ENCODE measurements at places on chromosomes 13 and 19.

- DNase-seq, result peak; percentile 89
Observed at GRCh38 chr19:2424686-2425621, 2.4 kb downstream of the TIMM13 start.

DNA sequence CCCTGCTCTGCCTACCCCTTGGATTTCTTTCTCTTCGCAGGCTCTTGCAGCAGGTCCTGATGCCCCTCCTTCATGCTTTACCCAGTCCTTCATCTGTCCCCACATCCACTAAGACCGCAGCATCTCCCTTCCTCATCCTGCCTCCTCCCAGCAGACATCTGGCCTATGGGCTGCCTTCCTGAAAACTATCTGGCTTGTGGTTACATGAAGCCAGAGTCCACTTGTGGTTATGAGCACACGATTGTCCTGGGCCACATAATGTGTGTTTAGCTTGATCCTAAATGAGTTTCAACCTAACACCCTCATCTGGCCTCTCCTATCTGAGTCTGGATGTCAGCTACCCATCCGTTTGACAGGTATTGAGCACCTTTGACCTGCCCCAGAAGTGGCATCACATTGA lies 5.5 kb upstream of the ZNF175 start:
- DNase-seq, result no peak

GRCh38 chr19:53308339-53308811 lies 25.2 kb upstream of the ZNF845 start:
- no peak for DNase-seq

GRCh38 chr13:41332829-41333228 lies 21.8 kb downstream of the NAA16 start:
- no peak for DNase-seq

DNA sequence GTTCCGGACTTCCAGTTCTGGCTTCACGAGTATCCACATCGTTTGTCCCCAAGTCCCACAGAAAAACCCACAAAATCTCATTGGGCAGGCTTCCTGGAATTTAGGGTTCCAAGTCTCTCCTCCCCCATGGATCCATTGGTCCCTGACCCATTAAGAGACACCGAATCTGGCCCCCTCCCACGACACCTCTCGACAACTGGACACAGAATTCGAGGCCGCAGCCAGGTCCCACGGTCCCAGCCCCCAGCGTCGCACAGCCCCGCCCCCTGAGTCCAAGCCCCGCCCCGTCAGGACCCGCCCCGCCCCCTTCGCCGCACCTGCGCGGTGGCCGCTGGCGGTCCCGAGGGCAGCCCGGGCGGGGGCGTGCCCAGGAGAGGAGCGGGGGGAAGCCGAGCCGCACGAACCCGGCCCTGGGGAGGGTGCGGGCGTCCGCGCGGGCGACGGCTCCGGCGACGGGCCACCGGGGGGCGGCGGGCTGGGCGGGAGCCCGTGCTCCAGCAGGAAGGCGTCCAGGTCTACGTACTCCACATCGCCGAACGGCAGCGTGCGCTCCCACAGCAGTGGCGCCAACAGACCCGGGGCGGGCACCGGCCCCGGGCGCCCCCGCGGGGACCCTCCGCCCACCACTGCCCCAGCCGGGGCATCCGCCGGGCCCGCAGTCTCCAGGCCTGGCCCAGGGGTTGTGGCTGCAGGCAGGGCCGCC lies 1.8 kb downstream of the DBP start:
- DNase-seq, result peak; percentile 71

DNA sequence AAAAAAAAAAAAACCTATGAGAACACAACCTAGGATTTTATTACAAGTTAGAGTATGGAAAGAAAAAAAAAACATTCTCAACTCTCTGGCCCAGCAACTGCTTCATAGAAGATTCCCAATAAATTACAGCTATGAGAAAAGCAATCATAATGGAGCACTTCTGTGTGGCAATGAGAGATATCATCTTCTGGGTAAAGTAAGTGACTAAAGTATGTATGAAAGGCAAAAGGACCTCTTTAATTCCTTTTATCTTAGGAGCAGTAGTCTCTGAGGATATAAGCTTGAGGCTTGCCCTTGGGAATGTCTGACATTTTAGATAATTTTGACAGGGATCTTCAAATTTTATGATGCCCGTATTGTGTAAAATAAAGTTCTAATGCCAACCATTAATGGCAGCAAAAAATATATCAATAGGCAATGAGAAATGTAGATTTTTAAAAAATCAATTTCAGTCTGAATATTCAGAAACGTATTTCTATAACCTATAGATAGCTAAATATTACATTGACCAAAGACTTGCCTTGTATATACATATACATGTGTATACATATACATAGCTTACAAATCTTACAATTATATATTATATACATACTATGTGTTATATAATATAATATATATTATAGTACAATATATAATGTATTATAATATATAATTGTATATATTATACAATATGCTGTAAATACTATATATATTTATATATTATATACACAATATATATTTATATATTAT lies 823.9 kb upstream of the SLITRK1 start:
- DNase-seq, result no peak

- DNase-seq, result no peak
Observed at GRCh38 chr19:33285441-33285927, 16.9 kb downstream of the CEBPA start.

- peak; percentile 74 for DNase-seq
Observed at GRCh38 chr19:3359919-3360420, 6.4 kb upstream of the NFIC start.

DNA sequence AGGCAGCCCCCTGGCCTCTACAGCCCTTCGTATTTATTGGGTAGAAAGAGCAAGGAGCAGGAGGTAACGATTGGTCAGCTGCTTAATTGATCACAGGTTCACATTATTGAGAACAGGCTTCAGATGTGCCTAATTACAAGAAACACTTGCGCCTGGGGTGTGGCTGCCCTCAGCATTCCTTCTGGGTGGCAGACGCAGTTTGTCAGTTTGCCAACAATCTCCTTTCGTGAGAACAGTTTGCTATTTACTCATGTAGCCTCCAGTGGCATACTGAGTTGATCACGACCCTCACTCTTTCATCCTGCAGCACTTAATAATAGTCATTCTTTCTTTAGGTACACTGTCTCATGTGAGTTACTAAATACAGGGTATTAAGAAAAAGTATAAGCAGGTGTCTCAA lies 985.6 kb downstream of the SLITRK5 start:
- DNase-seq, result no peak

GRCh38 chr19:4064149-4064495 lies 2.6 kb downstream of the ZBTB7A start:
- peak; percentile 65 for DNase-seq

DNA sequence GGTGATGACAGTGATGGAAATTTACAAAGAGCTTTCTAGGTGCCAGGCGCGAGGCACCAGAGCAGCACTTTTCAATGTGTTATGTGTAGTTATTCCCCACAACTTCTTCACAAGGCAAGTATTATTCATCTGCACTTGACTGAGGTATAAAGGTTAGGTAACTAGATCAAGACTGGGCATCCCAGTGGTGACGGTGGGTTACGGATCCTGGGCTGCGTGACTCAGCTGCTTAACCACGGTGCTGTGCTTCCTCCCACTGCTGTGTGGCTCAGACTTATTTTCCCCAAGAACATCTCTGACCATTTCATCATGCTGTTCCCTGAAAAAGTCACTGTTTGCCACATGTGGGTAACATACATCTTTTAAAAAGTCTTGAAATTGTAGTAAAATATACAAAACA lies 19.3 kb downstream of the EDDM13 start:
- no peak for DNase-seq

DNA sequence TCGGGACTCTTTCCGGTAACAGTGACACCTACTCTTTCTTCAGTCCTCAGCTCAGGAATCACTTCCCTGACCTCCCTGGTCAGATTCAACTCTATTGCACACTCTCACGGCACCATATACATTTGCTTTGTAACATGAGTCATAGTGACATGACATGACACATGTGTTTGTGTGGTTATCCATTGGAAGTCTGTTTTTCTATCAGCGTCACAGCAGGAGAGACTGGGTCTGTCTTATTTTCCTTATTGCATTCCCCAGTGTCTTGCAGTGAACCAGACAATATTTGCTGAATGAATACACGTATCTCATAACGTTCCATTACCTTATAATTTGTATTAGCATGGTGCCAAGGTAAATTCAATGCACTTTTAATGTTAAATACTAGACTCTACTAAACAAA lies 102.0 kb downstream of the DCLK1 start:
- DNase-seq, result peak; percentile 58

DNA sequence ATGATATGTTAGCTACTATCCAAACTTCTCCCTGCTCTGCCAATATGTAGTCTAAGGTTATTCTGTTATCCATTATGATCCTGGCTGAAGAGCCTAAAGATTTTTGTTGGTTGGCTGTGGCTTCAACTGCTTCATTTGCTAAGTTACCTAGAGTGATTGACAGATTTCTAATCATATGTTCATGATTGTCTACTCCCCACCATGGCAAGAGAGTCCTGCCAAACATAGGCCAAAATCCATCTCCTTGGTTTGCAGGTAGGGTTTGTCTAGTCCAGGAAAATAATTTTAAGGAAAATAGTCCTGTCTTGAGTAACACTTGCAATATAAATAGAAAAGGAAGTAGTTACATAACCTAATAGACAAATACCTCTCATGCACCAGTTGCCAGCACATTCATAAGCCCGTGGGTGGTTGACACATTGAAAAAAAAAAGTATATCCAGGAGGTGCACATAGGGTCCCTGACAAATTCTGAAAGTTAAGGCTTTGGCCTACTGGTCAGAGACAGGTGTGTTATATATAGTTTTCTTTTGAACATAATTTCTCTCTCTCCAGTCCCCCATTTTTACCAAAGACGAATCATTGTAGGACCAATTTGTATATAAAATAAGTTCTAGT lies 5.4 kb upstream of the CBY2 start:
- DNase-seq, result no peak

GRCh38 chr19:16896146-16897028 lies 7.6 kb downstream of the F2RL3 start:
- DNase-seq, result peak; percentile 18

DNA sequence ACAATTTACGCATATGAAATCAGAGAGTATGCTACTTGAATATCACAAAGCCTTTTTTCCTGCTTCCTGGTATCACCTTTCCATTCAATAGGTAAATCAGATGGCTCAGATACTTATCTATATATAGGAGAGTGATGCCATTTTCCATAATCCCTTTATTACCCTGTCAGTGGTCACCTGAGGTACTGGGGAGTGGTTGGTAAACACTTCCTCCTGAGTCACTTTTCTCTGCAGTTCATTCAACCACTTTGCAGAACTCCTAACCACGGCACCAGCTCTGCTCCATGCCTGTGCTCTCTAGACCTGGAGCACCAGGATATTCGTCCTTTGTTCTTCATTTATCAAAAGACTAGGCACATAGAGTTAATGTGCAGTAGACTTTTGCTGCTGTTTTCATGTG lies 748.5 kb upstream of the KLHL1 start:
- no peak for DNase-seq

DNA sequence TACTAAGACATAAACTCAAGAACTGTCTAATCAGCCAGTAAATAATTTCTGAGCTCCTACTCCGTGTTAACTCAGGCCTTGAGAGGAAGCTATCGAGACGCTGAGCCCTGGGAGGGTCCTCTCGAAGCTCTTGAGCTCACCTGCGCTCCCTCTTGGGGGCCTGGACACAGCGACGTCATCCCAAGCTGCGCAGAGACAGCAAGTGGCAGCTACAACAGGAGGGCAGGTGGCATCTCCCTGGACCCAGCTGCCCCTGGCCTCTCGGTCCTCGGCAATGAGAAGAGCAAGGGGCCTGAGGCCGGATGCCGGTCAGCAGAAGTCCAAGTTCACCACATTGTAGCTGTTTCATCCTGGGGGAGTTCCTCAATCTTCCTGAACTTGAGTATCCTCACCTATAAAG lies 30.5 kb upstream of the TUBGCP3 start:
- DNase-seq, result no peak

- peak; percentile 74 for DNase-seq
Observed at GRCh38 chr19:43789029-43789428, 8.3 kb upstream of the KCNN4 start.

DNA sequence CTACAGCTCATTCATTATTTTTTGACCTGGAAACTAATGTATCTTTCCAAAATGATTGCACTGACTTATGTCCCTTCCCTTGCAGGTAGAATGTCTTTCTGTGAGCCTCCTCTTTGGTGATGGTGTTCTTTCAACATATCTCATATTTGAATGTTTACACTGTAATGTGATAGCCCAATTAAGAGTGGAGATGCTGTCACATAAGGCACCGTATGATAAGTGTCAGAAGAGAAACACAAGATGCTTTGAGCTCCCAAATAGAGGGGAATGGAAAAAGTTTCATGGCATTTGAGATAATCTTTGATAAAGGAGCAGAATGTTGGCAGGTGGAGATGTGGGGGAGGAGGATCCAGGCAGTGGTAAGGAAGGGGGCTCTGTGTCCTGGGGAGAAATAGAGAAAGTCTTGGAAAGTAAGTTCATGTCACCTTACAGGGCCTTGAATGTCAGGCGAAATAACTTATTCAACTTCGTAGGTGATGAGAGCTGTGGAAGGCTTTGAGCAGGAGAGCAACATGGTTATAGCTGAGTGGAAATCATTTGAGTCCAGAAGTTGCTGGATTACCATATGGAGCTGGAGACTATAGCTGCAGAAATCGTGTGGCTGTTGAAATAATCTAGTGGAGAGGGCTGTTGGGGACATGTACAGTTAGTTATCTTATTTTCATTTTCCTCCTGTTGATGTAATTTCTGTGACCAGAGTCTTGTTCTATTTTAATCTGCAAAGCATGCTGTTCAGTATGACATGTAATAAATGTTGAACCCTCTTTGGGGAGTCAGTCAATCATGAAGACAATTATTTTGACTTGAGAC lies 10.3 kb upstream of the RNF113B start:
- DNase-seq, result no peak

GRCh38 chr13:46361276-46361934 lies 25.6 kb downstream of the RUBCNL start:
- DNase-seq, result no peak

GRCh38 chr19:54315956-54316355 lies 3.0 kb upstream of the LILRA5 start:
- DNase-seq, result no peak

- DNase-seq, result no peak
Observed at GRCh38 chr19:48175578-48175977, 5.1 kb downstream of the ZSWIM9 start.

- DNase-seq, result no peak
Observed at GRCh38 chr13:95893861-95894260, 159.3 kb downstream of the UGGT2 start.

- peak; percentile 10 for DNase-seq
Observed at GRCh38 chr19:54208784-54209057, 8.1 kb downstream of the RPS9 start.

DNA sequence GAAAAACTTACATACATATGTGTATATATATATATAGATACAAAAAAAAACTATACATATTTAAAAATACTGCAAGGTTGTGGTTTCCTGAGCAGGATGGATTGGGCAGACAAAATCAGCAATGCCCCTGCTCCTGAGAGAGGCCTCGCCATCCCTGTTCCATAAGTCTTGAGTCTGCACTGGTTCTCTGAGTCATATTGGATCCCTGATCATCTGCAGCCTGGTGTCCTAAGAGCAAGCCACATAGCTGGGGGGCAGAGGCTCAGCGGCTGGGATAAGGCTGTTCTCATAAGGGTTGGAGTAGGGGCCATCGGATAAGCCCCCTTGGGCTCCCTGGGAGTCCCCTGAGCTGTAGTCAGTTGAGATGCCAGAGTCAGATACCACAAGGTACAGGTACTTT lies 3.3 kb downstream of the SWSAP1 start:
- peak; percentile 16 for DNase-seq

- DNase-seq, result peak; percentile 23
Observed at GRCh38 chr19:28497137-28497536, 715.8 kb downstream of the UQCRFS1 start.

- DNase-seq, result no peak
Observed at GRCh38 chr13:25768838-25769237, 283.0 kb downstream of the SHISA2 start.
